Fibroblast of skin of left biceps (primary cell): ENCODE measurements at places on chromosomes 16 and 17.

DNA sequence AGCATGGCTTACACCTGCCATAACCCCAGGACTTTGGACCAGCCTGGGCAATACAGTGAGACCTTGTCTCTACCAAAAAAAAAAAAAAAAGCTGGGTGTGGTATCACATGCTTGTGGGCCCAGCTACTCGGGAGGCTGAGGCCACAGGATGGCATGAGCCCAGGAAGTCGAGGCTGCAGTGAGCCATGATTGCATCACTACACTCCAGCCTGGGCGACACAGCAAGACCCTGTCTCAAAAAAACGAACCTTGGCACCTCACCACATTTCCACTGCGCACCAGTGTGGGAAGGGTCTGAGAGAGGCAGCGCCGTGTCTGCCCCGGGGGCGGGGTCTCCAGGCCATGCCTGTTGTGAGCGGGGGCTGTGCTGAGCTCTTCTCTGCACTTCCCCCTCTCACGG lies 6.3 kb downstream of the ACSF3 start:
- no peak for DNase-seq

- no peak for DNase-seq
Measured at GRCh38 chr16:64122177-64122576, 999.7 kb downstream of the CDH11 start.

DNA sequence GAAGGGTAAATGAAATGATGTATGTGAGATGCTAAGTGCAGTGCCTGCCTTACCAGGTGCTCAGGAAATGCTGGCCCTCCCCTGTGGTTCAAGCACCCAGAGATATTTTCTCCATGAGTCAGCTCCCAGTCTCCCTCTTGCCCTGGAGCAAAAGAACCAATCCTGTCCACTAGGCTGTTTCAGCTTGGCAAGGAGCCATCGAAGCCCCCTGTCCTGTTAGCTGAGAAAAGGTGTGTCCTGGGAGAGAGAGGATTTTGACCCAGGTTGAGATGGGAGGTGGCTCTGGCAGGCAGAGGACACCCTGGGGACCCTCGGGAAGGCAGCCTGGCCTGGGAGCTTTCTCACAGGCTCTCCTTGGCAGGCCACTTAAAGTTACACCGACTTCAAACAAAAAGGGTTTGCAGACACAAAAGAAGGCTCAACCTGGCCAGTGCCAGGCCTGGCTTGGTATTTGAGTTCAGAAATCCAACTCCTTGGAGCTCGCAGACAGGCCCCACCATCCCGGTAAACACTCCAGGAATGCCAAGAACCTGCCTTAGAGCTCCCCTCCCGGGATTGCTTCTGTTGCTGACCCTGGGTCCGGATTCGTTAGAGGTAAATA lies 29.6 kb downstream of the NTN1 start:
- no peak for DNase-seq

GRCh38 chr17:61000911-61001310 lies 323.3 kb downstream of the BCAS3 start:
- DNase-seq: no peak
